ENCODE measurements at places on chromosomes 5 and 9.

- no peak overlapping the region for H3K27ac ChIP-seq
- no peak overlapping the region for H3K4me3 ChIP-seq
- H3K27me3 ChIP-seq: no peaks in the 10 kb centered on the region
These were observed 290.1 kb upstream of the TRPC7 start for GRCh38 chr5:136655468-136655867.

GRCh38 chr9:107693625-107694326 lies 204.2 kb upstream of the KLF4 start:
- no peak overlapping the region for H3K27ac ChIP-seq
- H3K36me3 ChIP-seq: no peaks in the 10 kb centered on the region
- H3K4me1 ChIP-seq: no peaks in the 10 kb centered on the region
- no peak overlapping the region for H3K4me3 ChIP-seq
- no peak for DNase-seq

DNA sequence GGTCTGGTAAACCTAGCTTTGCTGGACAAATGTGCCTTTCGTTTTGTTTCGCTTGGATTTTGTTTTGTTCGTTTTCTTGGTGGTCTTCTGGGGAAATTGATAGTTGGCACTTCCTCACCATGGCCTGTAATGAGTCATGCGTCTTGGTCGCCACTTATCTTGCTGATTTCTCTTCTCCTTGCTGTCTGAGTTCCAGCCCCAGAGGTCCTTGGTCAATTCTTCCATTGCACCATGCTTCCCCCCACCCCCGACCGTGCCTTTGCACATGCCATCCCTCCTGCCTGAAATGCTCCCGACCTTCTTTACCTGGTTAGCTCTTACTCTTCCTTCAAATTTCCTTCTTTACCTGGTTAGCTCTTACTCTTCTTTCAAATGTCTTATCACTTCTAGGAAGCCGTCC lies 168.7 kb upstream of the MSX2 start:
- no peaks in the 10 kb centered on the region for H3K36me3 ChIP-seq
- no peak overlapping the region for H3K4me3 ChIP-seq
- H3K27ac ChIP-seq: no peak overlapping the region
- no peak for DNase-seq
- H3K27me3 ChIP-seq: no peaks in the 10 kb centered on the region

GRCh38 chr5:89281766-89282553 lies 399.0 kb upstream of the MEF2C start:
- H3K4me1 ChIP-seq: no peaks in the 10 kb centered on the region
- no peaks in the 10 kb centered on the region for H3K36me3 ChIP-seq
- no peak overlapping the region for H3K27ac ChIP-seq
- H3K4me3 ChIP-seq: no peak overlapping the region
- H3K27me3 ChIP-seq: no peaks in the 10 kb centered on the region

DNA sequence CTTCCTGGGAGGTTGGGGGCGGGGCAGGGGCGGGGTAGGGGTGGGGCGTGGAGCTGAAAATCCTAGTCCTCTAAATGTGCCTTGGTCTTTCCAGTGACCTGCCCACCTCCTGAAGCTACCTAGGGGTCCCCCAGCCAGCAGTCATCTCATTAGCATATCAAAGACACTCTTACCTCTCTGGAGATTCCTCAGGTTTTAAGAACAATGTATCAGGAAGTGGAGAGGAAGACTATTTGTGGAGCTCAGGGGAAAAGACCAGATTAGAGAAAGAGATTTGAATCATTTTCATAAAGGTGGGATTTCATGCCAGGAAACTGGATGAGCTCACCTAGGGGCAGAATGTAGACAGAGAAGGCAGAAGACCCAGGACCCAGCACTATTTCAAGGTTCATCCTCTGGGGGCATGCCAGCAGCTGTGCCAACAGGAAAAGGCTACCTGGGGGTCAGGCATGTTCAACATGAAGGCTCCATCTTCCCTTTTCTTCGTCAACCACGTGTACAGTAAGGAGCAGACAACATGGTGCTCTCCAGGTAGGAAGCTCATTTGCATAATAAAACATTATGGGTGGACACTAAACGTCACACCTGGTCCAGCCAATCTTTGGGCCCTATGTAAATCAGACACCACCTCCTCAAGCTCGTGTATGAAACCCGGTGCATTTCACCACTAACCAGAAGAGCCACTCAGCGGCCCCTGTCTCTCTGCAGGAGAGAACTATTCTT lies 6.9 kb downstream of the GMCL2 start:
- H3K27ac ChIP-seq: no peak overlapping the region
- no peaks in the 10 kb centered on the region for H3K36me3 ChIP-seq
- no peak overlapping the region for H3K4me3 ChIP-seq

DNA sequence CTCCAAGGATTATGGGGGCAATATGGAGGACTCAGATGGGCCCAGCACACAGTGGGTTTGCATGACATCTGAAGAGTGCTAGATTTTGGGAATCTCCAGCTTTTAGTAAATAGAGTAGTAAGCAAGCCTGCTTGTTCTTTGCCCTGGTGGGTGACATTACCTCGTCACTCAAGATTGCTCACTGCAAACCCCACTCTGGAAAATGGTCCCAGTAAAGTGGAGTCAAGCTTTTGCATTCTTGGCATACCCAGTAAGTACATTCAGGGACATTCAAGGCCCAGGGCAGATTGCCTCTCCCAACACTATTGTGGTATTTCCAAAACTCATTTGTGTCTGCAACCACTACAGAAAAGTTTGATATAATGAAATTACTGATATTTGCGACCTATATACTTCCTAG lies 118.5 kb downstream of the INVS start:
- H3K4me1 ChIP-seq: no peaks in the 10 kb centered on the region
- no peaks in the 10 kb centered on the region for H3K36me3 ChIP-seq
- no peak for DNase-seq
- no peak overlapping the region for H3K4me3 ChIP-seq
- H3K27me3 ChIP-seq: no peaks in the 10 kb centered on the region

GRCh38 chr5:151612689-151613427 lies 21.7 kb upstream of the FAT2 start:
- H3K27ac ChIP-seq: no peak overlapping the region
- no peak for DNase-seq
- no peaks in the 10 kb centered on the region for H3K36me3 ChIP-seq
- no peaks in the 10 kb centered on the region for H3K27me3 ChIP-seq
- H3K4me3 ChIP-seq: no peak overlapping the region

DNA sequence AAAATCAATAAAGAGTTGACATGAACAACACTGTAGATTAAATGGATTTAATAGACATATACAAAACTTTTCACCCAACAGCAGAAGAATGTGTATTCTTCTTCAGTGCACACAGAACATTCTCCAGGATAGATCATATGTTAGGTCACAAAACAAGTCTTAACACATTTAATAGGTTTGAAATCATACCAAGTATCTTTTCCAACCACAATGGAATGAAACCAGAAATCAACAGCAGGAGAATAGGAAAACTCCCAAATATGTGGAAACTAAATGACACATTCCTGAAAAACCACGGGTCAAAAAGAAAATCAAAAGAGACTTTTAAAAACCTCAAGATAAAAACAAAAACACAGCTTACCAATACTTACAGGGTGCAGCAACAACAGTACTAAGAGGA lies 790.1 kb upstream of the ZNF608 start:
- DNase-seq: no peak
- H3K27ac ChIP-seq: no peak overlapping the region
- H3K27me3 ChIP-seq: no peaks in the 10 kb centered on the region
- H3K4me3 ChIP-seq: no peak overlapping the region
- H3K4me1 ChIP-seq: no peaks in the 10 kb centered on the region

- H3K36me3 ChIP-seq: no peaks in the 10 kb centered on the region
- no peak overlapping the region for H3K4me3 ChIP-seq
- no peak overlapping the region for H3K27ac ChIP-seq
- no peaks in the 10 kb centered on the region for H3K4me1 ChIP-seq
These were observed 4.3 kb upstream of the TRIO start for GRCh38 chr5:14138608-14139540.

DNA sequence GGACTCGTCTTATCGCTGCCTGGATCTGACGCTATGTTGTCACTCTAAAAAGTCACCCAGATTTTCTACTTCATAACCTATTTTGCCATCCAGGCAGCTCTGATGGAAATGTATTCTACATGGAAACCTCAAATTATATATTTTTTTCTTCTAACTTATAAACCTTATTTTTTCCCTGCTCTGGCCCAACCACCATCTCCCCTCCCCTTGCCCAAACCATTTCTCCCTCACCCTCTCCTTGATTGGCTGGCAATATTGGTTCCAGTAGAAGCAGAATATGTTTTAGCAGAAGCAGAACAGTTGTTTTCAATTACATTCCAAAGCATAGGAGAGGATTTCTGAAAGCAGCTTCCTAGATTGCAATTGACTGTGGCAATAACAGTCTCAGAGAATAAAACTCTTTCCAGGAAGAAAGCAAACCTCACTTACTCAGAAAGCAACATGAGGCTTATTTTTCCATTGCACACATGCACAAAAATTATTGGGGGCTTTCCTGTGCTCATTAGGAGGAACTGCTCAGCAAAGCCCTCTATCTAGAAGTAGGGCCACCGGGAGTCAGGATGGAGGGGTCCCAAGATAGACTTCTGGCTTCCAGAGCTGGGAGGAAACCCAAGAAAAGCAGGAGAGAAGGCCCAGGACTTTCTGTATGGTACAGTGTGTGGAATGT lies 191.8 kb downstream of the ESM1 start:
- no peaks in the 10 kb centered on the region for H3K27me3 ChIP-seq
- DNase-seq: no peak
- H3K36me3 ChIP-seq: no peaks in the 10 kb centered on the region
- H3K4me3 ChIP-seq: no peak overlapping the region
- no peak overlapping the region for H3K27ac ChIP-seq
- no peaks in the 10 kb centered on the region for H3K4me1 ChIP-seq

DNA sequence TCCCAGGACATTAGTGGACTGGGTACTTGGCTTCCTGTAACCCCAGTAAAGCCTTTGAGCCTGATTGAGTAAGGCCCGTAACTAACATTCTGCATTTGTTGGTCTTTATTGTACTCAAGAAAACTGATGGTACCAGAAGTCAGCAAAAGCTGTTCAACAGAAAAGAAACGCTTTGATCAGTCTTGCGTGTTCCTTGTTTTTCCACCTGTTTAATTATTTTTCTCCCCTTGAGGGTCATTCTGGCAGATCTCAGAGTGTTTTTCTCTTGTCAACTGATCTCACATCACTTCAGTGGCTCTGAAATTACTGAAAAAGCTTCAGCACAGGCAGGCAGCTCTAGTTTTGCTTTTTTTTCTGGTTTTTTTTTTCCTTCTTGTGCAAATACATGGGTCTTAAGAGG lies 6.1 kb upstream of the TMEM268 start:
- H3K36me3 ChIP-seq: no peaks in the 10 kb centered on the region
- no peak overlapping the region for H3K27ac ChIP-seq
- no peak for DNase-seq
- H3K27me3 ChIP-seq: no peaks in the 10 kb centered on the region
- H3K4me3 ChIP-seq: no peak overlapping the region

GRCh38 chr5:126847456-126847820 lies 70.5 kb downstream of the LMNB1 start:
- DNase-seq: no peak
- H3K36me3 ChIP-seq: no peaks in the 10 kb centered on the region
- H3K4me3 ChIP-seq: no peak overlapping the region
- no peaks in the 10 kb centered on the region for H3K27me3 ChIP-seq
- H3K4me1 ChIP-seq: no peaks in the 10 kb centered on the region

DNA sequence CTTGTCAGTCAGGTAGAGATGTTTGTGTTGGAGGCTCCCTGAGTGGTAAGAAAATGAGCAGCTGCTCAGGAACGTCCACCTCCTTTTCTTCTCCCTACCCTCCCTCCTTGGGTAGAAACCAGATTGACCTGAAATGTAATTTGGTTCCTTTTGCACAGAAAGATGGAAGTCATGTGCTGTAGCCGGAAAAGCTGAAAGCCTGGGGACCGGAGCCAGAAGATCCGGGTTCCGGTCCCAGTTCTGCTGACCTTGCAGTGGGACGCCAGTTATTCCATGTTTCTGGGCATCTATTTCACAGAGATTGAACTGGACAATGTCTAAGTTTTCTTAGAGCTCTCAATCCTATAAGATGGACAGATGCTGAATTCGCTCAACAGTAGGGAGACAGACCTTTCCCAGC lies 40.1 kb downstream of the SLC36A1 start:
- H3K4me3 ChIP-seq: no peak overlapping the region
- H3K27me3 ChIP-seq: no peaks in the 10 kb centered on the region
- no peaks in the 10 kb centered on the region for H3K36me3 ChIP-seq
- no peak for DNase-seq
- no peaks in the 10 kb centered on the region for H3K4me1 ChIP-seq

GRCh38 chr5:73495772-73496335 lies 2.4 kb upstream of the BTF3 start:
- no peak overlapping the region for H3K27ac ChIP-seq
- H3K27me3 ChIP-seq: no peaks in the 10 kb centered on the region
- no peaks in the 10 kb centered on the region for H3K36me3 ChIP-seq
- DNase-seq: no peak

- no peak overlapping the region for H3K4me3 ChIP-seq
- DNase-seq: no peak
These were observed 49.3 kb upstream of the FANCC start for GRCh38 chr9:95366731-95367325.

GRCh38 chr9:109168170-109168569 lies 1.1 kb upstream of the FRRS1L start:
- no peaks in the 10 kb centered on the region for H3K4me1 ChIP-seq
- no peaks in the 10 kb centered on the region for H3K27me3 ChIP-seq
- no peak overlapping the region for H3K4me3 ChIP-seq
- no peaks in the 10 kb centered on the region for H3K36me3 ChIP-seq
- DNase-seq: no peak
- no peak overlapping the region for H3K27ac ChIP-seq

DNA sequence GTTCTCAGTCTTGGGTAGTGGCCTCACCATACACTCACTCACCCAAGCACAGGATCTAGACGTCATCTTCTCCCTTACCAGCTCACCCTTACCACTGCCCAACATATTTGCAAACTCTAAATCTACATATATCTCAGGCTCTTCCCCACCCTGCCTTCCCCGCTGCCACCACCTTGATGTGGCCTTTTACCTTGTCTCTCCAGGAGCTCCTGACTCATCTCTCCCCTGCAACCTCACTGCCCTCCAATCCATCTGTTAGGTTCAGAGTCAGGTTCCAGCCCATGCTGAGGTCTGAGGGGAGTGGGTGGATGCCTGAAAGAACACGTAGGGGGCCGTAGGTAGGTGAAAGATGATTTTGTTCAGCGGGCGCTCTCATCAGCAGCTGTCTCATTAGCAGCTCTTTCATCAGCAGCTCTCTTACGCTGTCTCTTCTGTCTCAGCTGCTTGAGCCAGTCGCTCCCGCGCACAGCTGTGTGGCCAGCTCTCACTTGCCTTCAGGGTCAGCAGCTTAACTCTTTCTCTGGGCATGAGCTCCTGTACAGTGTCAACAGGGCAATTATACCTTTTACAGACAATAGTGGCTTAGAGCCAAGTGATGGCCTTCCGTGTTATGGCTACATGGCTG lies 23.1 kb upstream of the CKMT2 start:
- H3K4me3 ChIP-seq: no peak overlapping the region
- no peak overlapping the region for H3K27ac ChIP-seq
- no peaks in the 10 kb centered on the region for H3K36me3 ChIP-seq
- DNase-seq: no peak
- no peaks in the 10 kb centered on the region for H3K4me1 ChIP-seq
- H3K27me3 ChIP-seq: no peaks in the 10 kb centered on the region

- H3K27ac ChIP-seq: no peak overlapping the region
- DNase-seq: no peak
- no peak overlapping the region for H3K4me3 ChIP-seq
- no peaks in the 10 kb centered on the region for H3K27me3 ChIP-seq
These were observed 578.4 kb downstream of the SLCO4C1 start for GRCh38 chr5:101717721-101718120.
